ENCODE measurements at places on chromosomes 2 and 18. TPM values are rescaled to one million over a fixed set of nuclear protein-coding genes. Genes with fewer than 3 reads are reported as not detected.

GRCh38 chr2:20559277-20559676 lies 91.6 kb downstream of the HS1BP3 start:
- peaks cover 32% of the 10 kb centered on the region for H3K4me1 ChIP-seq
- no peak for DNase-seq
- no peak overlapping the region for H3K27ac ChIP-seq
- no peak overlapping the region for H3K4me3 ChIP-seq
- H3K27me3 ChIP-seq, result no peaks in the 10 kb centered on the region
- H3K36me3 ChIP-seq, result no peaks in the 10 kb centered on the region

The GPR17 gene
- total RNA-seq, result not detected

GRCh38 chr18:35827275-35827902 lies 145.1 kb upstream of the RMP24 start:
- no peak overlapping the region for H3K4me3 ChIP-seq
- no peaks in the 10 kb centered on the region for H3K4me1 ChIP-seq
- no peak overlapping the region for H3K27ac ChIP-seq
- no peaks in the 10 kb centered on the region for H3K36me3 ChIP-seq
- no peaks in the 10 kb centered on the region for H3K27me3 ChIP-seq

The CNTNAP5 gene
- not detected for total RNA-seq

Data from SJCRH30 (cell line).